Stimulated activated CD8-positive, alpha-beta memory T cell treated with anti-CD3 and anti-CD28 coated beads, Interleukin-4, amount 100 ng/mL, for 4 hours (primary cell): ENCODE measurements at places on chromosomes 2 and 18.

DNA sequence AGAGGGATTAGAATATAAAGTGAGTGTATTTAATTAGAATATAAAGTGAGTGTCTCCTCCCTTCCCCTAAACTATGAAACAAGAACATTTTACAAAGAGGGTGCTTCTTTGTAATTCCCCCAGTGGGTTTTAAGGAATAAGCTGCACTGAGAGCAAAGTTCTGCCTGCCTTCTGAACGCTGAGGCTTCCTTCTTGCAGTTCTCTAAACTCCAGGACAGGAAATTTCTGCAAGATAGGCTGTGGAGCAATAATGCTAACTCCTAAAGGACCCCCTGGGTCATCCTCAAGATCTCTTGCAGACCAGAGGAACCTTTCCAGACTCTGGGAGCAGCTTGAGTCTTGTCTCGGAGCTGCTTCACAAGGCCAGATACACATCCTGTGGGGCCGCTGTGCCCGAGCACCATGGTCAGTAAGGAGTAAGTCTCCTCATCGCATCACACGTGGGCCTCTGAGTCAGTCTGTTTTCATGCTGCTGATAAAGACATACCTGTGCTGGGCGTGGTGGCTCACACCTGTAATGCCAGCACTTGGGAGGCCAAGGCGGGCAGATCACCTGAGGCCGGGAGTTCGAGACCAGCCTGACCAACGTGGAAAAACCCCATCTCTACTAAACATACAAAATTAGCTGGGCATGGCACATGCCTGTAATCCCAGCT, 87.5 kb upstream of the KCNE4 start:
- no peak for DNase-seq

DNA sequence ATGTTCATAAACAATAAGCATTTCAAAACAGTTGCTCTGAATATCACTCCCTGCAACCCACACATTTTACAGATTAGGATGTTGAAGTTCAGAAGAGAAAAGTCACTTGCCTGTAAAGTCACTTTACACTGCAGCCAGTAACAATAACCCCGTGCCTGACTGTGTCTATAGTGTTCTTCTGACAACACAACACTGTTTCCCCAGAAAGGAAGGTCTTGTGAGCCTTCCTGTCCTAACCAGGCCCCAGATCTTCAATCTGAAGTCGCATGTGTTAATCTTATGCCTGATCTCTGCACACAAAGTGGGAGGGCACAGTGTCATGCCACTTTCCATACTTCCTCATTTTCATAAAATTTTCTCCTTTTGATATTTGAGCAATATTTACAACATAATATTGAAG, 120.2 kb downstream of the FEZ2 start:
- no peak for DNase-seq

- DNase-seq, result no peak
Measured at GRCh38 chr18:6649421-6650126, 79.9 kb upstream of the ARHGAP28 start.

- no peak for DNase-seq
Measured at GRCh38 chr2:205957452-205958154, 128.4 kb downstream of the INO80D start.

GRCh38 chr2:217643789-217644301, 358.9 kb downstream of the TNS1 start:
- no peak for DNase-seq

DNA sequence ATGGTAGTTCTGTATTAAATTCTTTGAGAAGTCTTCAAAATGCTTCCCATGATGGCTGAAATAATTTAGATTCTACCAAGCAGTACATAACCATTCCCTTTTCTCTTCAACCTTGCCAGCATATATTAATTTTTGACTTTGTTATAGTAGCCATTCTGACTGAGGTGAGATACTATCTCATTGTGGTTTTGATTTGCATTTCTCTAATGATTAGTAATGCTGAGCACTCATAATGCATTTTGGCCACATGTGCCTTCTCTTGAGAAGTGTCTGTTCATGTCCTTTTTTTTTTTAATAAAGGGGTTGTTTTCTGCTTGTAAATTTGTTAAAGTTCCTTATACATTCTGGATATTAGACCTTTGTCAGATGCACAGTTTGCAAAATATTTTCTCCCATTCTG, 173.9 kb downstream of the CALCRL start:
- no peak for DNase-seq

- DNase-seq, result no peak
Measured at GRCh38 chr2:28590496-28591301, 94.8 kb downstream of the PLB1 start.

GRCh38 chr2:12271589-12271984, 445.1 kb upstream of the TRIB2 start:
- no peak for DNase-seq

GRCh38 chr2:215149894-215150293, 11.5 kb upstream of the ABCA12 start:
- no peak for DNase-seq

GRCh38 chr2:8694737-8695136, 12.9 kb downstream of the ID2 start:
- DNase-seq, result no peak

DNA sequence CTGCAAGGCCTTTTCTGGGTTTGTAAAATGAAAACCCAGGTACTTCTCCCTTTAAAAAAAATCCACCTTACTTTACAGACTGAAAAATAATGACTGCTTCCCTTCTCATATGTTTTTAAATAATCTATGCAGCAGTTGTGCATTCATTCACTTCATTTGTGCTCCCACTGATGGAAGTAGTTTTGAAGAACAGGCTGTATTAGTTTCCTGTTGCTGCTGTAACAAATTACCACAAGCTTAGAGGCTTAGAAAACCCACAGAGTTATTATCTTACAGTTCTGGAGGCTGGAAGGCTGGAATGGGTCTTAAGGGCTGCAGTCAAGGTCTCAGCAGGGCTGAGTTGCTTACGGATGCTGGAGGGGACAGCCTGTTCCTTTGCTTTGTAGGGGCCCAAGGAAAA, 335.0 kb downstream of the TGIF1 start:
- no peak for DNase-seq

GRCh38 chr18:9081940-9082339, 20.6 kb upstream of the NDUFV2 start:
- DNase-seq, result no peak

- peak; percentile 30 for DNase-seq
Measured at GRCh38 chr2:159285929-159286708, at the start of gene WDSUB1. Gene WDSUB1, minus strand, starts transcription at chr2:159286703. Its CDS starts 3,634 bp downstream, at chr2:159283069.

- no peak for DNase-seq
Measured at GRCh38 chr2:191029280-191029950, 15.4 kb upstream of the STAT1 start.

DNA sequence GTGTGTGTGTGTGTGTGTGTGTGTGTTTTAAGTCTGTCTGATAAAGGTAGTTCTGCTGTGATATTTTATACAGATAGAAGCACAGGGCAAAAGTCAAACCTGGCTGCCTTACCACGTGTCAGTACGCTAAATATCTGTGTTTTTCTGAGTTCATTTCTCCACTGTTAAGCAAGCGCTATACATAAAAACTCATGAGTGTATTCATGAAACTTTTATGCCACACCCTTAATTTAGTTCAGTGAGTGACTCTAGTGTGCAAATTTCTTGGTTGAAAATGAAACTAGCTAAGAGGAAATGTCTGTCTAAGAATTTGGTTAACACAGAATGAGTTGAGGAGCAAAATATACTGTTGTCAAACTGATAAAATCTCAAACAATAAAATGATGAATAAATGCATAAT, 11.2 kb downstream of the CASP10 start:
- DNase-seq, result no peak

- DNase-seq, result no peak
Measured at GRCh38 chr2:169091761-169092519, 22.6 kb downstream of the DHRS9 start.

GRCh38 chr2:231387904-231388724, 7.4 kb upstream of the B3GNT7 start:
- DNase-seq, result no peak

DNA sequence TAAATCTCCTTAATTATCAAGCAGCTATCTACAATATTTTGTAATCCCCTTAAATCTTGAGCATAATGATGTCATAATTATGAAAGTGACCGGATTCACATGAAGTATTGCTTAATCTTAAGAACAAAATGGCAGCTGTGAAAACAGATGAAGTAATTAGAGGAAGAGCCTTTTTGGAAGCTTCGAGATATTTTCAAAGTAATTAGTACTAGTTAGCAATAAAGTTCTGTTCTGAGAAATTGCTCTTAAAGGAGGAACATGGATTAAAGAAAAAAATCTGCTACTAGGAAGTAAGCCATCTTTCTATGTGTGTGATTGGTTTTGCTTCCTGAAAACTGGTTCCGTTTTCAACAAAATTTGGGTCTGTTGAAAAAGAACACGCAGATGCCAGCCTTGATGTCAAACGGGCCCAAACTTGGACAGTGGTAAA, 18.3 kb downstream of the CLUL1 start:
- no peak for DNase-seq

GRCh38 chr2:238848976-238849853, 1.3 kb downstream of the TWIST2 start:
- DNase-seq, result no peak

- DNase-seq, result no peak
Measured at GRCh38 chr2:240419723-240420122, 15.7 kb upstream of the GPC1 start.

GRCh38 chr2:241803387-241804325, 5.3 kb upstream of the NEU4 start:
- DNase-seq, result no peak

- DNase-seq, result no peak
Measured at GRCh38 chr18:47915930-47916329, 14.5 kb downstream of the SMAD2 start.

- peak; percentile 71 for DNase-seq
Measured at GRCh38 chr18:79394534-79395307, 1.0 kb upstream of the NFATC1 start.

GRCh38 chr2:187034434-187034833, 185.5 kb upstream of the ZSWIM2 start:
- DNase-seq, result no peak

- no peak for DNase-seq
Measured at GRCh38 chr2:201148434-201148990, 32.5 kb downstream of the CFLAR start.

DNA sequence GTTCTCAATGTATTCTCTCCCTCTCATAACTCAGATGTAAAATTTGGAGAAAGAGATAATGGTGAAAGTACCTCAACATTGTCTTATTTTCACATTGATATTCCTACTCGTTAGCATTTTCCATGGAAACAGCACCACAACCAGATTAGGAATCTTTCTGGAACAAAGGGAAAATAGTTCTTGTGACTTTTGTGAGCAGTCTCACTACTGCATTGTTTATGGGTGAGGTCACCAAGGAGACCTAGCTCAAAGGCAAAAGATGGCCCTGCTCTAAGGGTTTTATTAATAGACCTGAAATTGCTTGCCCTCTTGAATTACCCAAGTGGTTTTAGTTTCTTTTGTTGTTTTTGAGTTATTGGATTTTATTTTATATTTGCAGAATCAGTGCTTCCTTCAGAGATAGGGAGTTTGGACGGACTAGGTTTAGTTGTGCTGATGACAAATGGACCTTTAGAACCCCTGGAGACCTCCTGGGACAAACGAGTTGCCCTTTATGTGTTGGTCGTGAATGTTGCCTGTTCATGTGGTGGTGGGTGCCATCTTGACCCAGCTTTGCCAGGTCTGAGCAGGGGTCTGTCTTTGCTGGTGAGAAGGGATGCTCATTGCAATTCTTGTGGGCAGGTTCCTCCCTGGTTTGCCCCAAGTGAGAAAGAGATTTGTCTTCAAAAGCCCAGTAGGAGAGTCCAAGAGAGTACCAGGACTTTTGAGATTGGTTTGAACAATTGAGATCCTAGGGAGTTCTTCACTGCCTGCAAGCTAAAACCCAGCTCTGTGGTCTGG, 58.1 kb downstream of the INPP4A start:
- no peak for DNase-seq

DNA sequence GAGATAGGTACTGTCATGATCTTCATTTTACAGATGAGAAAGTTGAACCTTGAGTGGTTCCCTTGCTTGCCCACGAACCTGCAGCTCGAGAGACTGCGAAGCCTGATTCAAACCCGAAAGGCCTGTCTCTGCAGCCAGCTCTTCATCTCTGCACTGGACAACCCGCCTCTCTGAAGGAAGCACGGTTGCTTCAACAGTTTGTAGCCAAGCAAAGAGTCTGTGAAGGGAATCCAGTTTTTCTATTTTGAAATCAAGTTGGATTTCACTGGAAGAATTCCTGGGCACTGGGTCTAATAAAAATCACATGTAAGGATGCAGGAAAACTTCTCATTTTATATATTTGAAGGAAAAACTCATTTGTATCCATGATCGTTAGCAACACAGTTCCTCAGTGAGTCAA, 21.3 kb upstream of the ICOS start:
- DNase-seq, result no peak

- peak; percentile 4 for DNase-seq
Measured at GRCh38 chr2:176491172-176491904, 222.1 kb downstream of the MTX2 start.

GRCh38 chr2:240235149-240235803, 94.8 kb upstream of the OTOS start:
- DNase-seq, result no peak

GRCh38 chr2:234480337-234480736, 16.5 kb downstream of the ARL4C start:
- no peak for DNase-seq

DNA sequence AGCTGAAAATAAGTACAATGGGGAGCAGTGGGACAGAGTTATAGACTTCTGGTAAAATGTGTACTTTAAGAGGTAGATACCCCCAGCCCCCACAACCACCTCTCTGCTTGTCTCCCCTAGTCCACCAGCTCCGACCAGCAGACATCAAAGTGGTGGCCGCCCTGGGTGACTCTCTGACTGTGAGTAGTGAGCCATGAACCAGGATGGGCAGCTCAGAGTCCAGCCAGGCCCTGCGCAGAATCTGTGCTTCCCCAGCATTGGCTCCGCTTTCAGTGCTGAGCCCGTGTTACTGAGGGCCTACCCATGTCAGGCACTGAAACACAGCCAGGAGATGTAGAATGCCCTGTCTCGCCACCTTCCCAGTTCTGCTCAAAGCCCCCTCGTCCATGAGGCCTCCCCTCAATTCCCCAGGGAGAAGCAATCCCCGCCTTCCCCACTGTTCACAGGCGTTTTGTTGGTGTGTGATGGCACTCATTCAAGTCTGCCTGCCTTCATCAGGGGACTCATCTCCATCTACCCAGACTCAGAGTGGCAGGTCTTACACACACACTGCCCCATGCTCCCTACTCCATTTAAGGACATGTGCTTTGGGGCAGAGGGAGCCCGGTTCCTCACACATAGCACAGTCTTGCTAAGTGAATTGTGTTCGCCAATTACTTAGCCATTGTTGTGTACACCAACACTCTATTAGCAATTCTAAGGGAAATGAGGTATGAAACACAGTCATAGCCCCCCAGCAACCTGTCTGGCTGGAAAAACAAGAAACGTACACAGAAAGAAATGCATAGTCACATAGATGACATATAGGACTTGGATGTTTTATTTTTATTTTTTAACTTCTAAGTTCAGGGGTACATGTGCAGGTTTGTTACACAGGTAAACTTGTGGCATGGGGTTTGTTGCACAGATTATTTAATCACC, 122.6 kb downstream of the PLB1 start:
- DNase-seq, result no peak

GRCh38 chr2:95025406-95026319, at the start of gene MAL:
Gene MAL, plus strand, starts transcription at chr2:95025708. Its CDS starts 85 bp downstream, at chr2:95025793.
- DNase-seq, result peak; percentile 11

- DNase-seq, result no peak
Measured at GRCh38 chr2:189162566-189162965, 17.0 kb downstream of the COL5A2 start.

GRCh38 chr18:10953672-10954071, 195.7 kb downstream of the PIEZO2 start:
- DNase-seq, result no peak

GRCh38 chr2:1656326-1656960, 87.9 kb downstream of the PXDN start:
- DNase-seq, result no peak
